CD8-positive, alpha-beta memory T cell (primary cell): ENCODE measurements at places on chromosomes 7 and 10.

DNA sequence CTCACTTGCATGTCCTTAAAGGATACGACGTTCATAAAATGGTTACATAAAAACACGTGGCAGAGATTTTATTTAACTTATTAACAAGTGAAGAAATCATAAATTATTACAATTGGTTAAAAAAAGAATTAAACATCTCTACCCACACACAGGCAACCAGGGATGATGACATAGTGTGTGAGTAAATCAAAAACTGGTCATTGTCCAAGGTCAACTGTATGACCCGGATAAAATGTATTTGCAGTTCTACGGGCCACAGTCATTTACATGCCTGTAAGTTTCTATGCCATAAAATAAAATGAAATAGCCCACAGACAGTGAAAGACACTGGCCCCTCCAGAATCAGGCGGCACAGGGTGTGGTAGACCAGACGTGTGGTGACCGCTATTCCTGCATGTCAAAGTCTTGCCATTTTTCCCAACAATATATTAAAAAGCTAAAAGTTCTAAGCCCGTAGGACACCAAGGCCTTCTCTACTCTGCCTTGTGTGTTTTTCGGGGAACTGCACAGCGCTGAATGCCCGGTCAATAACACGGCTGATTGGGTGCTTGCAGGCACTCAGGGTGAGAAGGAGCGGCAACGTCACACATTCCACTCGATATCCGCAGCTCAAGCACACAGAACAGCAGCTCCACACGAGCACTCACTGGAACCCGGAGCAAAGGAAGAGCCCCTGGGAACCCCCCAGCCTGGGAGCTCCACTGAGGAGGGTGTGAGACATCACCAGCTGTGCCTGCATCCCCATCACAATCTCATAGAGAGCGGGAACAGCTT lies 143.3 kb upstream of the PPP2R2D start:
- DNase-seq: no peak

DNA sequence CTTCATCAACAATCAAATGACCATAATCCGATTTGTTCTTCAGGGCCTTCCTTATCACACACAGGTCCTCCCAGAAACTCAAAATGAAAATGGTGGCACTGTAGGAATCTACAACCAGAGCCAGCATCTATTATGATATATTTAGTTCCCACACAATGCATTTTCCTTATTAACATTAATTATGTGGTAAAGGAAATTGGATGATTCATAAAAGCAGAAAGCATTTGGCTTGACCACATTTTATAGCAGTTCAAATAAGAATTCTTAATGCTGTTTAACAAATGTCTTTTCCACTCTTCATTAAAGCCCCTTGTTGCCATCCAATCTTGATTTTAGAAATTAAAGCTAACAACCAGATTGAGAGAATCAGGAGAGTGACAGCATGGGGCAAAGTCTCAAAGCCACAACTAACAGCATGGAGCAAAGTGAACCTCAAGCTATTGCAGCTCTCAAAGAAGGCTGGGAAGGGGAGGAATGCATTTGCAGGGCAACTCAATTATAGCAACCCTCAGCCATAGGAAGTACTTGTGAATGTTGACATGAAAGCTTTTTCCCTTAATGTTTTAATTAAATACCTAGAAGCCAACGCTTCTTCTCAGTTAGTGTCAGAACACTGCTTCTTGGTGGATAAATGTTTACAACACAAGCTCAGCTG lies 549.1 kb downstream of the NXPH1 start:
- DNase-seq: no peak

DNA sequence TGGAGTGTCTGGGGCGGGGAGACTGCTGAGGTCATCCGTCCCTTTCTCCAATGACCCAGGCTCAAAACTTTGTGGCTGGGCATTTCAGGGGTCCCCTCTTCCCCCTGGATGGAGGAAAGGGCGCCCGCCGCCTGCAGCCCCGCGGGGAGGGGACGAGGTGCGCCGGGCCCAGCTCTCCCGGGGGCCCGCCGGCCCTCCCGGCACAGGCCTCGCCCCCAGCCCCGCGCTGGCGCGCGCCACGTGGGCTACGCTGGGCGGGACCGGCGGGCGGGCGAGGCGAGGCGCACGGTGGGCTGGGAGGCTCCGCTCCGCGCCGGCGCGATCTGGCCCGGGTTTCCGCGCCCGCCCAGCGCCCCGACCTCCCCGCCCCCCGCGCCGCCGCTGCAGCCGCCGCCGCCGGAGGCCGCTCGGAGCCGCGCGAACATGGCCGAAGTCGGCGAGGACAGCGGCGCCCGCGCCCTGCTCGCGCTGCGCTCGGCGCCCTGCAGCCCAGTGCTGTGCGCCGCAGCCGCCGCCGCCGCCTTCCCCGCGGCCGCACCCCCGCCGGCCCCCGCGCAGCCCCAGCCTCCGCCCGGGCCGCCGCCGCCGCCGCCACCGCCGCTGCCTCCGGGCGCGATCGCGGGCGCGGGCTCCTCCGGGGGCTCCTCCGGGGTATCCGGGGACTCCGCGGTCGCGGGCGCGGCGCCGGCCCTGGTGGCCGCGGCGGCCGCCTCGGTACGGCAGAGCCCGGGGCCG lies at the start of gene FOXK1:
Gene FOXK1 (plus strand): TSS at position 410 of the 735 bp plus-strand sequence. CDS start 14 bp downstream, at position 424.
- DNase-seq: peak; percentile 75

- DNase-seq: no peak
Observed at GRCh38 chr7:155460926-155461613, 3.1 kb downstream of the EN2 start.
